Occipital lobe (tissue), 3 donors: ENCODE measurements at places on chromosomes 7 and 10. TPM values are rescaled to one million over a fixed set of nuclear protein-coding genes. Genes with fewer than 3 reads are reported as not detected.

The HOXA3 gene
- total RNA-seq: not detected

The MMD2 gene
- total RNA-seq: 0.94 TPM

The NXPH1 gene
- total RNA-seq: 47.4 TPM

The SLC29A4 gene
- 16.1 TPM for total RNA-seq
